ENCODE measurements at places on chromosomes 6 and 20.

- DNase-seq = peak; percentile 95
Observed at GRCh38 chr6:15073344-15073789, 172.5 kb upstream of the JARID2 start.

DNA sequence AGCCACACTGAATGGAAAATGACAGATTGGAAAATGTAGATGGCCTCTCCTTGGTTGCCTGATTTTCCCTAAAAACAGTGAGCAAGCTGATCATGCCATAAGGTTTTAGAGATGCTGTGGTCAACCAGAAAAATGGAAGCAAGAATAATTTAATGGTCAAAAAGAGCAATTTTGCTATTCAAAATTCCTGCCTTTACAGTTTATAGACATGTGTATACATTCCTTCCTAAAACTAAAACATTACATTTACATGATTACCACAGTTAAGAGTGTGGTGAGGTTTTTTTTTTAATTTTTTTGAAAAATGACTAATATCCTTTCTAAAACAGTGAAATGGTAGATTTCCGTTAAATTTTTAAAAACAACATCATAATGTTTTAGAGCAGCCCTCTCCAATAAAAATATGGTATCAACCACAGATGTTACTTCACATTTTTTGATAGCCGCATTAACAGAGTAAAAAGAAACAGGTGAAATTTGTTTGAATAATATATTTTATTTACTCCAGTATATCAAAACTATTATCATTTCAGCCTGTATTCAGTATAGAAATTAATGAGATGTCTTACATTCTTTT, 407.0 kb upstream of the SOX4 start:
- no peak for DNase-seq

- DNase-seq = no peak
Observed at GRCh38 chr6:169321546-169321945, 67.9 kb upstream of the THBS2 start.

GRCh38 chr20:37226889-37227288, 34.7 kb downstream of the GHRH start:
- no peak for DNase-seq

DNA sequence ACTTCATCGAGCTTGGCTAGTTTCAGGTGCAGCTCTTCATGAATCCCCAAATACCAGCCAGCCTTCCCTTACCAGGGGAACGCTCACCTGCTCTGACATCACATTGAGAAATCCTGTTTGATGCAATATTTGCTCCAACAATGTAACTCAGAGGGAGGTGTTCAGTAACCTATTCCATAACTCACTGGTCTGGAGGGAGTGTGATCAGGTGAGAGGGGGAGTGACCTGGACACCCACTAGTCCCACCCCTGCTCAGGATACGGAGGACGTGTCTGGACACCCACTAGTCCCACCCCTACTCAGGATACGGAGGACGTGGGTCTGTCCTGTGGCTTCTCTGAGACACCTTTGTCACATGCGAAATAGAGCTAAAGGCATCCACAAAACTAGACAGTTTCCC, 70.3 kb downstream of the HUS1B start:
- DNase-seq = no peak

GRCh38 chr20:43744966-43745730, 18.3 kb upstream of the GTSF1L start:
- no peak for DNase-seq
